ENCODE measurements at places on chromosomes 7 and 10.

DNA sequence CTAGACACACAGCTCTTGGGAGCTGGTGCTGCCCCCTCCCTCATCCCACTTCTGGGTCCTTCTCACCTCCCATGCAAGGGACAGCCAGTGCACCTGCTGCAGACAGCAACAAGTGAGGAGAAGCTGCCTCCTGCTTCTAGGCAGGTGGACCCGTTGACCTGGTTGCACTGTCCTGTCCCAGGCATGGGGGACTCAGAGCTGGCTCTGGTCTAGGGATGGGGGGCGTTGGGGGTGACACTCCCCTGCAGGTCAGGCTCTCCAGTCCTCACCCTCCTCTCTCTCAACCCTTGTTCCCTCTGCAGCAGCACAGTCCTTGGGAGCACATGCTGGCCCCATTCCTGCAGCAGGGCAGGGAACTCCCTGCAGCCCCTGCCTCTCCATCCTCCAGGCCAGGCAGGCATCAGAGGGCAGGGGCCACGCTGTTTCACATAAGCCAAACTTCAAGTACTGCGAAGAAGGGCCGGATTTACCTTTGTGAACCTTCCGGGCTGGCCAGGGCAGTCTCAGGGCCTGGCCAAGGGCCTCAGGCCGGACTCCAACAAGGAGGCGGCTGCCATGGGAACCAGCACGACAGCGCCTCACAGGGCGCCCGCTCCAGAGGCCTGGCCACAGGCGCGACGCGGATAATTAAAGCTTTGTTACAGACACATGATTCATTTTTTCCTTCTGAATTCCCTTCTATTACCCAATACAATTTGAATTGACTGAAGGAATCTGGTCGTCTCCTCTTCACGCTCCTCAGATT is 48.5 kb downstream of the RASGEF1A start:
- DNase-seq = no peak

- DNase-seq = no peak
Observed at GRCh38 chr7:88224601-88225275, 4.9 kb upstream of the SRI start.

DNA sequence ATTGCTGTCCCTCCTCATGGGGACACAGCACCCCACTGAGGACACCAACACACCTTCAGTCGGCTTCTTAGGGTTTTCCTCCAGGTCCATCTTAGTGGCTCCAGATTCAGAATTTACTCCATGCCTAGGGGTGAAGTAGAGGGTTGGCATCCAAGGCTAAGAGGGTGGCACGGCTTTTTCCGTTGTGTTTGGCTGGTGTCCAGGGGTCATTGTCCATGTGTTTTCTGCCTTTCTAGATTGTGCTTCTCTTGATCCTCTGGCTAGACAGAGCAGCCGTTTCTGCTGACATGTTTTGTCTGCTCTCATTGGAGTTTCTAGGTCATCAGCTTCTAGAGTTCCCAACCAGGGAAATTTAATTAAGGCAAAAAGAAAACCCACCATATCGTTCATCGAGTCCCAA is 291.6 kb upstream of the CELF2 start:
- DNase-seq = no peak

GRCh38 chr7:101625031-101625791 is 3.9 kb downstream of the MYL10 start:
- DNase-seq = no peak

- no peak for DNase-seq
Observed at GRCh38 chr7:151435103-151435916, 4.6 kb downstream of the CRYGN start.
